ENCODE measurements at places on chromosomes 1 and 21. TPM values are rescaled to one million over a fixed set of nuclear protein-coding genes. Genes with fewer than 3 reads are reported as not detected.

The WRAP73 gene
- 9.2 TPM for total RNA-seq

The KCNA2 gene
- under 0.01 TPM for total RNA-seq

The MAEL gene
- total RNA-seq, result not detected

The PFKL gene
- total RNA-seq, result 100 TPM

The FBXO42 gene
- 11.4 TPM for total RNA-seq

The XCL2 gene
- not detected for total RNA-seq

The DSCAM gene
- under 0.01 TPM for total RNA-seq

The KLHL12 gene
- total RNA-seq, result 38.4 TPM

The CLSTN1 gene
- 30.1 TPM for total RNA-seq

The FNDC5 gene
- total RNA-seq, result 1.7 TPM

The HSPA6 gene
- total RNA-seq, result 0.54 TPM

The NECTIN4 gene
- 0.18 TPM for total RNA-seq

The OR6K3 gene
- total RNA-seq, result not detected

The EXTL1 gene
- total RNA-seq, result 0.90 TPM

The CYP4A22 gene
- not detected for total RNA-seq

The PLEKHN1 gene
- 0.28 TPM for total RNA-seq

The ARHGEF16 gene
- not detected for total RNA-seq

The ACTL8 gene
- total RNA-seq, result 0.28 TPM

The C1orf115 gene
- under 0.01 TPM for total RNA-seq

The PDC gene
- total RNA-seq, result not detected

The EFHD2 gene
- total RNA-seq, result 23.1 TPM

The ATP6V1G3 gene
- total RNA-seq, result not detected

The PDZK1IP1 gene
- total RNA-seq, result not detected

Data from IMR-90 (cell line).